ENCODE measurements at places on chromosomes 16 and 17.

- no peak for DNase-seq
These were observed 134.8 kb upstream of the IRX6 start for GRCh38 chr16:55189224-55189623.

- no peak for DNase-seq
These were observed 103.4 kb upstream of the IRX3 start for GRCh38 chr16:54389836-54390494.

GRCh38 chr17:77690271-77691161 lies 268.0 kb upstream of the TNRC6C start:
- no peak for DNase-seq

DNA sequence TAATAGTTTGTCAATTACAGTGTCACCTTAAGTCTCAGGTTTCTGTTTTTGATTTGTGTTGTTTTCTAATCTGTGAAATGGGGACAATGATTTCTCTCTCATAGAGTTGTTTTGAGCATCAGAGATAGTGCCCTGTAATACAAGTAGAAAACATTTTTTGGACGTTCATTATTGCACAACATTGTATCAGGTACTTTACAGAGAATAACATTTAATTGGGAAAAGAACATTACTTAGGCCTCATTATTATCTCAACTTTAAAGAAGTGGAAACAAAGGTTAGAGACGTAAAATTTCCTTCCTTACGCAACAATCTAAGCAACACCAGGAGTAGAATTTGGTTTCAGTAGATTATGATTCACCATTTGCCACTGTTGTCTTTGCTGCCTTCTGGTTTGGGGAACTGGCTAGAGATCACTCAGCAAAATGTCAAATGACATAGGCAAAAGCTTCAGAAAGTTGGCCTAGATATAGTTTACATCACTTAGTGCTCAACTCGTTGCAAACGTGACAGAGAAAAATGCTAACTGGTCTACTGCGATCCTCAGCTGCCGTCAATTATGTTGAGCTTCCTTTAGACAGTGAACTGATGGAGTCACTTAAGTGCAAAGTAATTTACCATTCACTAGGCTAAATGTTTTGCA lies 1026.8 kb downstream of the CDH11 start:
- no peak for DNase-seq

- DNase-seq, result no peak
These were observed 57.2 kb downstream of the C16orf82 start for GRCh38 chr16:27123795-27124409.

- no peak for DNase-seq
These were observed 74.1 kb upstream of the LHX1 start for GRCh38 chr17:36863131-36863530.

- no peak for DNase-seq
These were observed 81.2 kb downstream of the PGS1 start for GRCh38 chr17:78459696-78460095.

GRCh38 chr16:8915722-8916301 lies 33.7 kb downstream of the LITAFD start:
- no peak for DNase-seq

- no peak for DNase-seq
These were observed 16.2 kb downstream of the PSMD3 start for GRCh38 chr17:39996800-39997199.

GRCh38 chr16:10114409-10114808 lies 67.8 kb downstream of the GRIN2A start:
- no peak for DNase-seq

- no peak for DNase-seq
These were observed 60.2 kb downstream of the RAI1 start for GRCh38 chr17:17741349-17742023.

DNA sequence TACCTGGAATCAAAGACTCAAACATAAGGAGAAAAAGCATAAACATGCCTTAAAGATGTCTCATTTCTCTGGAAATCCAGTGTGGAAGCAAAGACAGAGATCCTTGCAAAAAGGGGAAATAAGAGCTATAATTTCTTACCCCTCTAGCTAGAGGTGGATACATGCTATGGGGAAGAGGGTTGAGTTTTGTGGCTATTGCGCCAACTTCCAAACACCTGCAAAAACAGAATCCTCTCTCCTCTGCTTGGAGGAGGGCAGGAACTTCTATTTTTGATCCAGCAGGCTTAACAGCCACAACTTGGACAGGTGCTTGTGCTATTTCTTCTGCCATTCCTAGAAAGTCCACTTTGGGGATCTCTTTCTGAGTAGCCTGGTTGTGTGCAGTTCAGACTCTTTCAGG lies 21.5 kb upstream of the NUDT7 start:
- no peak for DNase-seq

GRCh38 chr16:67176662-67177061 lies 6.3 kb downstream of the NOL3 start:
- DNase-seq, result no peak

DNA sequence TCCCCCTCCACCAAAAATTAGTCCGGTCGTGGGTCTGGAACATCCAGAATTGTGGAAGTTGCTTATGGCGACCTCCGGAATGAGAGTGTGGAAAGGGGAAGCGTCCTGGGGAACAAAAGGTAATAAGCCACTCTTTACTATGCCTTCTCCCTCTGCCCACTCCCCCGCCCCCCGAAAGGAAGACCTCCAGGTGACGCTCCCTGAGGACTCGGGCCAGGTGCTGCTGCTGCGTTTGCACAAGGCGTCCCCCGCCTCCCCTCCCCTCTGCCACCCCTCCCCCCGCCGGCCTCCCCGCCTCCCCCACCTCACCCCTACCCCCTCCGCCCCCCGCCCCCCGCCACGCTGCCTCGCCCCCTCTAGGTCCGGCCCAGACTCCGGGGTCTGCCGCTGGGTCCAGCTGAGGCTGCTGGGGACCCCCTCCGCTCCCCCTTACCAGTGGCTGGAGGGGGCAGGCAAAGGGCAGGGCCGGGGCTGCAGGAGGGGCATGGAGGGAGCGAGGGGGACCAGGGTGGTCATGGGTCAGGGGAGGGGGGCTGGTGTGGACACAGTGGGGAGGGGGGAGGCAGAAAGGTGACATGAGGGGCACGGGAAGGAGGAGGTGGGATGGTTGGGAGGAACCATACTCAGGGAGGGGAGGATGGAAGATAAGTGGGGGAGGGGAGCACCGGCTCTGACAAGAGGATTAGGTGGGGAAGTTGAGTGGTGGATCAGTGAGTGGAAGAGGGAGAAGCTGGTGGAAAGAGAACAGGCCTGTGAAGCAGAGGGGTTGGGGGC lies 23.6 kb downstream of the ALOX12B start:
- no peak for DNase-seq

- no peak for DNase-seq
These were observed 314.7 kb downstream of the CDH8 start for GRCh38 chr16:61721544-61721943.

GRCh38 chr17:82052638-82053059 lies 951 bp downstream of the GPS1 start:
- no peak for DNase-seq

DNA sequence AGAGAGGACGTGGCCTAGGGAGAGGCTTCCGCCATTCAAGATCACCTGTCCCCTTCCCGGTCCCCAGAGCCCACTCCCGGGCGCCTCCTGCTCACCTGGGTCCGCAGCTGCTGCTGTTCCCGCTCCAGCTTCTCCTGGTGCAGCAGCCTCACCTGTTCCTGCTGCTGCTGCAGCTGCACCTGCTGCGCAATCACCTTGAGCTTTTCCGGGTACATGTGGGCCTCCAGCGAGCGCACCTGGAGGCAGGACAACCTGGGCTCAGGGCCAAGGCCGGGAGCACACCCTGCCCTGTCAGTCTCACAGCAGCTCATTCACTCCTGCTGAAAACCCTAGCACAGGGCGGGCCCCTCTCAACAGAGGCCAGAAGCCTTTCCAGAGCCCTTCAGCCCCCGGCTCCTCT lies 12.5 kb downstream of the TFAP4 start:
- DNase-seq, result no peak

DNA sequence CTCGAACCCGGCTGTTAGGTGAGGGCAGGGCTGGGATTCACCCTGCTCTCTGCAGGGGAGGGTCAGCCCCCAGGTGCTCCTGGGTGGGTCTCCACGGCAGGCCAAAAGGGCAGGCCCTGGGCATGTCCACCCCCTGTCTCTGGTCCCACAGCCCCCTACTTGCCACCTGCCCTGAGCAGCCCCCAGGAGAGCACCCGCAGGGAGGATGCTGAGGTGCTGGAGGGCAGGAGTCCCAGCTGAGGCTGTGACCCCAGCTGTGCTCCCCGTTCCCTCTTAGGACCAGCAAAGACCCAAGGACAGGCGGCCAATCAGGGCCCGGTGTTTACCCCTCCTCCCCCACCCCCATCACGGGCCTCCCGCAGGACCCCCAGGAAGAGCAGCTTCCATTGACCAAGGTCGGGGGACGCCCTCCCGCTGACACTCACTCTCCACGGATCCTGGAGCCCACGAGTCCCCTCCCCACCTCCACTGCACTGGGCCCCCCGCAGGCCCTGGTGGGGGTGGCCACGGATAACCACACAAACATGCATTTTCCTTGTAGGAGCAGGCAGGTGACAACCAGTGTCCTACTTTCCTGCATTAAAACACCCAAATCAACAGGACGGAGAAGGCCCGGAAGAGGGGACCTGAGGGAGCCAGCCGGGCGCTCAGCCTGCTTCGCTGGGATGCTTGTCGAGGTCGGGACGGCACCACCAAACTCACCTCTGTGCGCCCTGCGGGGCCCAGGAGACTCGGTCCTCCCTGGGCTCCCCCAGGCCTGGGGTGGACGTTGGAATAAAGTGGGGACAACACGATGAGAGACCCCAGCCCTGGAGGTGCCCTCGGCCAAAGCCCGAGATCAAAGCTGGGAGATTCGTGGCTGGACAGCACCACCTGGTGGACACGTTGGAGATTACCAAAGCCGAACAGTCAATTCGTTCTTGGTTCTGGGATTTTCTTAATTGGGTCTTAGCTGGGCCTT lies 22.5 kb upstream of the ENPP7 start:
- DNase-seq, result no peak

GRCh38 chr17:76354747-76355310 lies 1.1 kb upstream of the PRPSAP1 start:
- no peak for DNase-seq

DNA sequence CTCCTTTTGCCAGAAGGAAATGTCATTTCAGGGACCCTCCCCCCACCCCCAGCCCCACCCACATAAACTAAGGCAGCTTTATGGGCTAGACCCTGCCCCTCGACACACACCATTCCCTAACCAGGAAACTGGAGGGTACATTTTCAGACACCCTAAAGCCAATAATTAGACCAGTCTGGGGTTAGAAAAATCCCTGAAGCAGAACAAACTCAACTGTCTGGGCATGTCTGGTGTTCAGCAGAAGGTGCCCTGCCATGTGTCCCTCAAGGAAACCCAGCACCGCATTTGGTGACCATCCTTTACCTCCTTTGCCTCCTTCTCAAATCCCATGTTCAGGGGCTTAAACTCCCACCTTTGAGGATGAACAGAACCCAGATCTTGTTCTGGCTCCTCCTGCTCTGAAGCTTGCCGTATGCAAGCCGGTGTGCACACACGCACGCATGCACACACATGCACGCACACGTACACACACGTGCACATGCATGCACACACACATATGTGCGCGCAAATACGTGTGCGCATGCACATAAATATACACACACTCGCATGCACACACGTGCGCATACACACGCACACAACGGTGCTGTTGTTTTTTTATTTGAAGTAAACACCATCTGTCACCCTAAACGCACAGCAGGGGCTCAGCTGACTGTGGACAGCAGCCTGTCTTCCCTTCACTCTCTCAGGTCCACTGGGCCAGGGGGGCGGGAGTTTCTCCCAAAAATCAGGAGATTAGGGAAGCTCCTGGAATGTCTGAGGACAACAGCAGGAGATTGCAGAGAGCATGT lies 156.8 kb upstream of the TNRC6C start:
- no peak for DNase-seq

DNA sequence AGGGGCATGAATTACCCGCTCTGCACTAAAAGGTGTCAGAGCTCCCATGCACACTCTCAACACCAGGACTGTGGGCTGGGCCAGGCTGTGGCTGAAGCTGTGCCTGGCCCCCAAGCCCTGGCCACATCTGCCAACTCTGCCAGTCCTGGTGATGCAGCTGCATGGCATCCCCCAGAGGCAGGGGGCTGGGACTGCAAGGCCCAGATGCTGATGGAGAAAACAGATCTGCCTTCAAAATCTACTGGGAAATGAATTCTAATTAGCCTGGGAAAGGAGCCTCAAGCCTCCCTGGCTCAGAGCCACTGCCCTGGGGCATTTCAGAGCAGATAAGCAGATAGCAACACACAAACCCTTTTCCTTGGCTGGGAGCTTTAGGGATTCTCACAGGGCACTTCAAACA lies 3.4 kb downstream of the CHST6 start:
- DNase-seq, result no peak

DNA sequence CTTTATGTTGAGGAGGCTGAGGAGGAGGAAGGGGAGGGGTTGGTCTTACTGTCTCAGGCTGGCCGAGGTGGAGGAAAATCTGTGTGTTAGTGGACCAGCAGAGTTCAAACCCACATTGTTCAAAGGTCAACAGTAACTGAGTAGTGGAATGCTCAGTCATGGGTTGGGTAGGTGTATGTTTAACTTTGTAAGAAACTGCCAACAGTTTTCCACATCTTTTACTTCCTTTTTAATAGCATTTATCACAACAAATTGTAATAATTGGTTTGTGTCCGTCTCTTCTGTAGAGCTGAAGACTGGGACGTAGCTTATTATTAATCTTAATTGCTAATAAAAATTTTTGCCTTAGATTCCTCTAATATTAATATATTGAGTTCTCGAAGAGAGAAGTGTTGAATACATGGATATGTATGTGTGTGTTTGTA lies 5.3 kb downstream of the ATP6V0A1 start:
- no peak for DNase-seq

DNA sequence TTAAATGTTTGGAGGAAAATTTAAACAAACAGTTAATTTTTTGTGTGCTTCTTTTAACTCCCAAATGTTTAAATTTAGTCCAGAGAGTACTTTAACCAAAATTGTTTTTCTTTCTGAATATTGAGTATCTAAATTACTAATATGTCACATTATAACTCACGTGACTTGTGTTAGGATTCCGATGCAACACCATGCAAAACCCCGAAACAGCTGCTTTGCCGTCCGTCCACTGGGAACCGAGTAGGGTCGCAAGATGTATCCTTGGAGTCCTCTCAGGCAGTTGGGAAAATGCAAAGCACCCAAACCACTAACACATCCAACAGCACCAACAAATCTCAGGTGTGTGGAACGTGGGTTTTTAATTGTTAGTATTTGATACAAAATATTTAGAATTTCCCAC lies 38.7 kb upstream of the ADCY7 start:
- no peak for DNase-seq

GRCh38 chr17:44137891-44138709 lies 3.6 kb upstream of the HROB start:
- DNase-seq, result no peak

All from NCI-H1048 (cell line).